ENCODE measurements at places on chromosomes 4 and X.
A peak's percentile ranks its signal among the peaks of the same experiment; 100 is the strongest.

GRCh38 chr4:157772907-157773306, 399.9 kb downstream of the GASK1B start:
- no peak for DNase-seq

- DNase-seq = no peak
Measured at GRCh38 chr4:1725521-1725920, 4.2 kb downstream of the TACC3 start.

DNA sequence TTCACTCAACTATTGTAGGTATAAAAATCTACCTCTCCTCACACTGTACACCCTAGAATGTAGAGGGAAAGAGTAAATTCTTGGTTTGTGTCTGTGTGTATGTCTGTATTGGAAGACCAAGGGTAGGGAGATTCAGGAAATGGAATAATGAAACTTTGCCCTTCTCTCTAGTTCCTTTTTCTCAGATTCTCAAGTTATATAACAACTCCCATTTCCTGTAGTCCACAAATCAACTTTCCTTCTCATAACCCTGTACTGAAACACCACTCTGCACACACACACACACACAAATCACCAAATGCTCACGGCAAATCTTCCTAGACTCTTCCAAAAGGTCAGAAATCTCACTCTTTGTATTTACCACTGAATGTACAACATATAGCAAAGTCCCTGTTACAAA, 824.5 kb upstream of the DIAPH2 start:
- no peak for DNase-seq

DNA sequence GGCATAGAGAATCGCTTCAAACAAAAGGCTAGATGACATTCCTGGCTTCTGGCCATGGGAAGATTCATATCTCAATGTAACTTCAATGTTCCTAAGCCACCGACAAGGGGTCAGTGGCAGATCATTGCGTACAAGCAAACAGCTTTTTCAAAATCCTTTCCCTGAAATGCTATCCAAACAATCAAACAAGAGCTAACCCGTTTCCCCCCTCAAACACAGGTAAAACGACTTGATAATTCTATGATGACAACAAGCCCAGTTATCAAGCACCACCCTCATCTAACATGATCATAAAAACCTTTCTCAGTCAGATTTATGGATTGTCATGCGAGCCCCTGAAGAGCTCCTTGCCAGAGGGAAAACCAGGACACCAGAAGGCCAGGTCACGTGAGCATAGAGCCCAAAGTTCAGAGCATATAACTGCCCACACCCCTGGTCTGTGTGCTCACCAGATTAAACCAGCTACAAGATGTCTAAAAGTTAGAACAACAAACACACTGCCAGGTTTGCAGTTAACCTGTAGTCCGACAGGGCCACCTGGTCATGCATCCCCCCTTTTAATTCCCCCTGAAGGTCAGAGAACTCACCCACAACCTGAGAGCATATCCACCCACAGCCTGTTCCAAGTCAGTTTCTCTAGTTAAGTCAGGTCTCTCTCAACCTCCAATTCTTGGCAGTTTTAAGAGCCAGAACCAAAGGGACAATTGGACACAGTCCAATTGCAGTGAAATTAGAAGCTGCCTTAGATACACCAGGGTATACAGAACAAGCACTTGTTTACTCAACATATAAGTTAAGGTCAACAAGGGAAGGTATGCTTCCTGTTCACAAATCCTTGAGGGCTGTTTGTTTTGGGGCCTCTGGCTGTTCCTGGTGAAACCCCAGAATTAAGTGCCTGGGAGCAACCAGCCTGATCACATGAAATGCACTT, 248.1 kb upstream of the PPARGC1A start:
- DNase-seq = peak; percentile 51

- DNase-seq = no peak
Measured at GRCh38 chrX:150198776-150199175, 164.3 kb upstream of the MAMLD1 start.

- DNase-seq = no peak
Measured at GRCh38 chrX:21912989-21913388, 27.5 kb upstream of the SMS start.

DNA sequence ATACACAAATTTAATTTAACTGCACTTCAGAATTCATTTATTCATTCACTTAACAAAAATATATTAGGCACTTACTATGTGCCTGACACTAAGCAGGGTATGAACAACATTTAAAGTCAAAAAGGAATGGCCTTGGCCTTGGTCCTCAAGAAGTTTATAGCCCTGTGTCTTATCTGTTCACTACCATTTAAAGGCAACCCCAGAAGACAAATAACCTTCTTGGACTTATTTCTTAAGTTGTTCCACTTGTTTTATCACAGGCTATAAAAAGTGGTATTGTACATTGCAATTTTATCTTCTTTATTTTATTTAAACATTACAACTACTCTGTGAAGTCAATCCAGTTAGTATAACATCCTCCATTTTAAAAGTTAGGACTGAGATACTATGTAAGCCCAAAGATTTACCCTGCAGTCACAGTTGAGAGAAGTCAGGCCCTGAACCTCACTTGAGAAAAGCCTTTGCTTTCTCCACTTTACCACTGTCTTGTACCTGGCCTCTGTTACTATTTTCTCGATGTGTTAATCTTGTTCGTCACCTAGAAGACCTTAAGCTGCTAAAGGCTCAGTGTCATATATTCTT, 305.6 kb upstream of the DIPK2B start:
- no peak for DNase-seq

DNA sequence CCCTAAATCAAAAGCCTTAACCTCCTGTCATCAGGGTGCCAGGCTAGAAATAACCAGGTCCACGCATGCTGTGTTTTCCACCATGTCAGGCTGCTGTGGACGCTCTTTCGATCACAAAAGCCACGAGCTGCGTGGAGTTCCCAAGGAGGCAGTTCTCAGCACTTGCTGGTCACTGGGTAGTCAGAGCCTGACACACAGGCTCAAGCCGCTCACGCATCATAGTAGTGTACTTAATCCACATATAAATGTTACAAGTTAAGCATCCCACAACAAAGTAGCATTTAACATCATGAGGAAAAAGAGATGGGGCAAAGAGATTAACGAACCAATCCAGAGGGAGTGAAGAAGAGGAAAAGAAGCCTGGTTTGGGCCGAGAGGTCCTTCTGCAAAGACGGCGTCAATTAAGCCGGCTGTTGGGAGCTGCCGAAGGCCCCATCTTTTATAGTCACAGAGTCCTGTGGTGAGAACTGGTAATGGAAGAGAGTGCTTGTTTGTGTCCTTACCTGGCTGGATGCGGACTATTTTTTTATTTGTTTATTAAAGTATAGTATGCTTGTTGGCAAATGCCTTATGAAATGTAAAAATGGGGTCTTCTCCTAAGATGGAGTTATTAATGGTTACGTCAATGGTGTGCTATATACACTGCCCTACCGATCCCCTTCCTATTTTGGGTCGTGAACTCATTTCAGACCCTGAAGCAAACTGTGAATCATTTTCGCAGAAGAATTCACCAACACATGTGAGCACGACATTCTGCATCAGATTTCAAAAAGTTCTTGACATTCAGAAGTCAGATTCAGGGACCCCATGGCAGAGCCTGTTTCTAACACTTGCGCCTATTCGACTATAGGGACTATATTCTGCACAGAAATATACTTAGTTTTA, 675 bp downstream of the PRIMPOL start:
- DNase-seq = peak; percentile 5

DNA sequence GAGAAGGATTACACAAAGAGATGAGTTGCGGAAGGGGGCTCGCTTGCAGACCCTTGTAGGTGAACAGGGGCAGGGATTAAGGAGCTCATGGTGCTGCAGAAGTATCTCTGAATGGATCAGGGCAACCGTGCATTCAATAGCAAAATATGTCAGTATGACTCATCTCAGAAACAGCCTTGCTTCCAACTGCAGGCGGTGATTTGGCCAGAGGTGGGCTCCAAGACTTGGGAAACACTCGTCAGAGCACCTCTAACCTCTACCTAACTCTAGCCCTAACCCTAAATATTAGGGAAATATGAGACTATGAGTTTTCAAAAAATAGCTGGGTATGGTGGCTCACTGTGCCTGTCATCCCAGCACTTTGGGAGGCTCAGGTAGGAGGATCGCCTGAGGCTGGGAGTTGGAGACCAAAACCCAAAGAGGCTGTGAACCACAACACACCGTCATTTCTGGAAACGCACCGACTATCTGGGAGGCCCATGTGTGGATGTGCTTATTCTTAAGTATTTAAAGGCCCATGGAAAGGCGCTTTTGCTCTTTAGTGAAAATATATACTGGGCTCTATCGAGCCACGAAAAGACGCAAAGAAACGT, 102.6 kb downstream of the DHRSX start:
- no peak for DNase-seq

GRCh38 chrX:6067600-6067999, 161.1 kb downstream of the NLGN4X start:
- DNase-seq = no peak

DNA sequence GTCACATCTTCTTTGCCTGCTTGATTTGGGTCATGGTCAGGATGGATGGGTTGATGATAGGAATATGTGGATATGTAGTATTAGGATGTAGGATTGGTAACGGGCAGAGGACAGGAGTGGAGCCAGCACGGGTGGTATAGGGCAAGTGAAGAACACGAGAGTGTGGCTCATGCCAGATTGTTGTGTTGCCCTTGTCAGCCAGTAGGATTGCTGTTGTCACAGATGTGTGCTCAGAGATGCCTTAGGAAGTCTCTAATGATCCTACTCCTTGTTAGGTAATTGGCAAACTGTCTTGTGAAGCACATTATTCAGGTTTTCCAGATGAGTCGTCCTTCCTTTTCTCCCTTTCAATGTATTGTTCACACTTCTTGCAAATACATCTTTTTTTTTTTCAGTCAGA, 5.5 kb downstream of the ATP10D start:
- DNase-seq = no peak

- DNase-seq = no peak
Measured at GRCh38 chrX:115462406-115462805, 98.6 kb upstream of the PLS3 start.

- DNase-seq = no peak
Measured at GRCh38 chrX:155956649-155957048, 40.8 kb upstream of the IL9R start.

GRCh38 chr4:98710831-98711230, 52.4 kb upstream of the TSPAN5 start:
- no peak for DNase-seq

- no peak for DNase-seq
Measured at GRCh38 chrX:150543230-150544155, 24.9 kb upstream of the MTM1 start.

DNA sequence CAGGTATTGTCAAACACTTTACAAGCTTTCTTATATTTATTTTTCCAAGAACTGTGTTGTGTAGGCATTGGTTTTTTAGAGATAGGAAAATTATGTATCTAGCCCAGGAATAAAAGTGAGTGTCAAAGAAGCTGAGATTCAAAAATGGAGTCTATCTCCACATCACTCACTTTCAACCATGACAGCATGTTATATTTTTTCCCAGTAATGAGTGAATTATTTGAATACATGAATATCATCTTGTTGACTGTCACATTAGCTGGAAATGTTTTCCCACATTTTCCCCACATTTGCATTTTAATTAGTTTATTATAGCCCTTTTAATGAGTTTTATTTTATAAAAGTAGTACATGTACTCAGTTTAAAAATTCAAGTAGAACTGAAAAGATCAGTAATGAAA, 693.7 kb downstream of the PCDH18 start:
- DNase-seq = no peak

- DNase-seq = no peak
Measured at GRCh38 chr4:94649381-94650133, 108.2 kb upstream of the BMPR1B start.

- DNase-seq = no peak
Measured at GRCh38 chr4:130147641-130148040, 1051.7 kb downstream of the C4orf33 start.

- no peak for DNase-seq
Measured at GRCh38 chr4:100986360-100986868, 360.9 kb downstream of the PPP3CA start.

Data from NCI-H2029 treated with DMSO at 0.1 percent for 48 hours (cell line).